ENCODE measurements at places on chromosomes 13 and 19.

GRCh38 chr13:23636360-23636759, 66.1 kb downstream of the TNFRSF19 start:
- no peak for DNase-seq

DNA sequence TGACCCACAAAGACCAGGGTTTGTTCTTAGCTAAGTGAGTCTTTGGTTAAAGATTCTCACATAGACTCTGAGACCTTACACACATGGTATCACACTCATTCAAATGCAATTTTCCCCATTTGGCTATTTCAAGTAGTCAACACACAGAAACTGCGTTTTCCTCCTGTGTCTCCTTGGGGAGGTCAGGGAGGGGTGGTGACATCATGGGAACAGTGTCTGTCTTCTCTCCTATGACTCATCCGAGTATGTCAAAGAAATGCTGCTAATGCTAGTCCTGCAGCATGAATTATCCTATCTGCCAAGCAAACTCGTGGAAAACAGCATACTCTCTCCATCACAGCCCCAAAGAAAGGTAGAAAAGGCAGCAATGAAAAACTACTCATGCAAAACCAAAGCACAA, 100.2 kb downstream of the ENOX1 start:
- peak; percentile 12 for DNase-seq

- DNase-seq, result peak; percentile 98
Measured at GRCh38 chr19:39401549-39402345, 4.9 kb upstream of the ZFP36 start.

GRCh38 chr19:38385804-38386257, 2.0 kb downstream of the GGN start:
- no peak for DNase-seq

GRCh38 chr13:95360464-95361097, 59.3 kb upstream of the ABCC4 start:
- DNase-seq, result no peak

GRCh38 chr13:28041031-28041461, 52.6 kb upstream of the URAD start:
- no peak for DNase-seq

- no peak for DNase-seq
Measured at GRCh38 chr13:97423300-97424045, 10.5 kb upstream of the RAP2A start.

- no peak for DNase-seq
Measured at GRCh38 chr13:35784286-35784951, 307.9 kb upstream of the MAB21L1 start.

DNA sequence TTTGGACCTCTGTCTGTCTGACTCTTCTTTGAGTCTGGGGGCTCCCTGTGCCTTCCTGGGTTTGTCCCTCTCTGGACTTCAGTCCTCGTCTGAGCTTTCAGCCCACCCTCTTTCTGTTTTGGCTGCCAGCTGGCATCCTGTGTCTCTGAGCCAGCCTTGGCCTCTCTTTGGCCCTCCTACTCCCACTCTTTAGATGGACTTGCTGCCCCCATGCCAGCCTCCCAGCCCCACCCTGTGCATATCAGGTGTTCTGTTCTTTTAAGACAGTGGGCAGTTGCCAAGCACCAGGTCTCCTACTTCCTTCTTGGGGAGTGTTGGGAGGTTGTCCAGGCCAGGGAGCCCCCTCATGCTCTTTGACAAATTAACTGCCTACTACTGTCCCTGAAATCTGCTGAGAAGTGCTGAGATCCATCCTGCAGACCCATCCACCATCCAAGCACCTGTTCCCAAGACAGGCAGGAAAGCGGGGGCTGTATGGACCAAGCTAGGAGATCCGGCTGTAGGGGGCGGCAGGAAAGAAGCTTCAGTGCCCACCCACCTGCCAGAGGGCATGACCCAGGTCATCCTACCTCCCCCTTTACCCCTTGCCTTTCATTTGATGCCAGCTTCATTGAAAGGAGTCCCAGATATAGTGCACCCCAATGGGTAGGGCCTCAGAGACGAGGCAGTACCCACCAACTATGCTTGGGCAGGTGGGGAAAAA, 9.6 kb downstream of the CIC start:
- DNase-seq, result no peak

GRCh38 chr13:52738719-52739467, 727 bp downstream of the CNMD start:
- DNase-seq, result no peak

DNA sequence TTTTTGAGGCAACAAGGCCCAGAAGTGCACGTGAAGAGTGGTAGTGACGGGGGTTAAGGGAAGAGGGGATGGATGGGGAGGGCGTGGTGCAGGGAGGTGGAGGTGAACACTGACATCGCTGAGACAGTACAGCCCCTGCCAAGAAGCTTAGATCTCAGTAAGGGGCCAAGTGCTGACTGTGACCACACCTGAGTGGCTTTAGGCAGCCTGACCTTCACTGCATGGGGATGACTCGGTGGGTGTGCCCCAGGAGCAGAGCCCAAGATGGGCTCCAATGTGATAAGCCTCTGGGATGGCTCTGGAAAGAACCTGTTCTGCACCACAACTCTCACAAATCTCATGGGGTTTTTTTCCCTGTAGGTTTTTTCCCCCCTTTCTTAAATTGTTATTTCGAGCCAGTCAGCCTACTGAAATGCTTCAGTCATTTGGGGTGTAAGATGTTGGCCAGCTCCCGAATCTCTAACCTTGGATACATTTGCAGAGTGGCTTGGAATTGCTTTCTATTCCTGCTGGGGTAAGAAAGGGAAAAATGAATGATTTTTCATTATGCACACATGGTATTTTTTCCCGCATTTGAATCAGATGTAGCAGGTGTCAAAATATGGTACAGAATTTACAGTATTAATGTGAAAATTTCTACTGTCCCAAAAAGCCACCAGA, 165.0 kb downstream of the TM9SF2 start:
- no peak for DNase-seq

DNA sequence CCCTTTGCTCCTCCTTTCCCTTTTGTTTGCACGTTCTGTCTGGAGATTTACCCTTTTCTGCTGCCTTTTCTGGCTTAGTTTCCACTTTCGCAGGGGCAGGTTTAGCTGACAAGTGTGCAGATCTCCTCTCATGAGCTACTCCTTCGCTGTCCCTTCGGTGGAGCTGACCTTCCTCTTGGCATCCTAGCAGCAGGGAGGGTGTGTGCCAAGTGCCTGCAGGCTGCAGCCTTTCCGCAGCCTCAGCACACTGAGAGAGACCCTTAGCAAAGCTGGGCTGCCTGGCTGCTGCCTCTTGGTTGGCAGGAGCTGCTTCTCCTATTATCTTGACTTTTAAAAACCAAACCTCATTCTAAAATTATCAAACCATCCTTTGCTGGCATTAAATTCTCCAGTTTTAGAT, 132.5 kb downstream of the DNAJC3 start:
- DNase-seq, result no peak

- DNase-seq, result no peak
Measured at GRCh38 chr13:27534981-27535380, 84.6 kb upstream of the MTIF3 start.

GRCh38 chr13:89660752-89661151, 1686.7 kb upstream of the MIR17HG start:
- DNase-seq, result no peak

- no peak for DNase-seq
Measured at GRCh38 chr13:99050983-99051488, 73.2 kb upstream of the DOCK9 start.

DNA sequence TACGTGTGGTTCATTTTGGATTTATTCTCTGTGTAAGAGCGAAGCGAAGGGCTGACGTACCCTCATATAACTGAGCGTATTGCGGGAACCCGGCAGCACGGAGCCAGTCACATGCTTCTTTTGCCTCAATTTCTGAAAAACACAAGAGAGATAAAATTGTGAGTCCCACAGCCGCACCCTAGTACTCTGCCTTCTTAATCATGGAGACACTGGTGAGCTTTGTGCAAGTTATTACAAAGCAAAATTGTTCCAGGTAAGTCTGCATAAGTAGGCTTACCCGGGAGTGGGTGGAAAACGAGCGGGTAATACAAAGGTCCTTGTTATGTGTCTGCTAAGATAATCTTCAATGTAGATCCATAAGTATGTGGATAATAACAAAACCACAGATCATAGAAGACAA, 118.1 kb downstream of the STARD13 start:
- no peak for DNase-seq

DNA sequence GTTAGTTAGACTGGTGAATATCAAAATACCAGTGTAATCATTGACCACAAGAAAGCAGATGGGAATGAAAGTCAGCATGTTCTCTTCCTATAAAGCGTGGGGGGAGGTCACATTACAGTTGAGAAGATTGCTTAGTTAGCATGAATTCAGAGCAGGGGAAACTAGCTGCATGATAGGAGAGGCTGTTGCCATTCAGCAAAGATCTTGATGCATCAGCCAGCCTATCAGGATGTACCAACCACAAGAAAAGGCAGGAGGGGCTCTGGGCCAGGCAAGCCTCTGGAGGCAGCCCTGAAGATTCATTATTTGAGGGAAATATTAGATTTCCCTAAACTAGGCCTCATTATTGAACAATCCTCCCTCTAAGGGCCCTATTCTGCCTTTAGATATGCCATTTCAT, 5.0 kb upstream of the MTMR6 start:
- DNase-seq, result peak; percentile 50

DNA sequence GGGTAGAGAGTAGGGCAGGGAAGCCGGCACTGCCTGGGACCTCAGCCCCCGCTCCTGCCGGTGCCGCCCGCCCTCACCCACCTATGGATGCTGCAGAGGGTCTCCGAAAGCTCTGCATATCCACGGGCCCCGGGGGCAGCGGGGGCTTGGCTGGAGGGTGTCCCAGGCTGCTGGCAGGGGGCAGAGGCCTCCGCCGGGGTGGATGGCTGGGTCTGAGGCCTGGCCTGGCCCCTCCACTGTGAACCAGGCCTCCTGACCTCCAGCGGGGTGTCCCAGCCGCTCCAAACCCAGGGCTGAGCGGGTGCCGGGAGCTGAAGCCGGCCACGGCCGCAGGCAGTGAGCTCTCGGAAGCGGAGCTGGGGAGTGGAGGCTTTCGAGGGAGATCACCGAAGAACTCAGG, 4.1 kb downstream of the PRAM1 start:
- no peak for DNase-seq

- DNase-seq, result no peak
Measured at GRCh38 chr13:100506154-100506553, 82.4 kb downstream of the GGACT start.

- no peak for DNase-seq
Measured at GRCh38 chr19:18208098-18208951, 4.5 kb upstream of the RAB3A start.

DNA sequence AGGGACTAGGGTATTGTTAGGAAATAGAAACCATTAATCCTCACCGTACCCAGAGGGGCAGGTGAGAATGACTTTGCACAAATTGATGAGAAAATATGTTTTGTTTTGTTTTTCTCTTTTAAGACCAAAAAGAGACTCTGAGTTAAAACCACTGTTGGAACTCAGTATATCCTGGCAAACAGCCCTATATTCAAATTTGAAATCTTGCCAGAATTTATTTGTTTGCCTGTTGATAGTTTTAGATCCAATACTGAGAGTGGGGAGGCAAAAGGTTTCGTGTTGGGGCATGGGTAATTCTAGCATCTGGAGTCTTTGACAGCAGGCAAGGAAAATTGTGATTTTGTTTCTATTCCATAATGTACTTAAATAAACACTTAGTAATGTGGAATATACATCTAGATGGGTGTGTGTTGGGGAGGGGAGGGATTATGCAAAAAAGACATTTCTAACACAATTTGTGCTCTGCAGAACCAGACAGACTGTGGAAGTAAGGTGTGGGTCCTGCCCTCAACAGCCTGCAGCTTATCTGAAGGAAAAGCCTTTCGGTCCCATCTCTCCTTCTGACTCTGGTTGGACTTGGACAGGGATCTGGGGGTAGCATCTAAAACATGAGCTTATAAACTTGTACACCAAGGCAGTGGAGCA, 190.7 kb downstream of the OXGR1 start:
- DNase-seq, result no peak

- no peak for DNase-seq
Measured at GRCh38 chr19:31402529-31403316, 53.5 kb upstream of the TSHZ3 start.

GRCh38 chr13:49183672-49184325, 36.3 kb upstream of the MLNR start:
- DNase-seq, result no peak

DNA sequence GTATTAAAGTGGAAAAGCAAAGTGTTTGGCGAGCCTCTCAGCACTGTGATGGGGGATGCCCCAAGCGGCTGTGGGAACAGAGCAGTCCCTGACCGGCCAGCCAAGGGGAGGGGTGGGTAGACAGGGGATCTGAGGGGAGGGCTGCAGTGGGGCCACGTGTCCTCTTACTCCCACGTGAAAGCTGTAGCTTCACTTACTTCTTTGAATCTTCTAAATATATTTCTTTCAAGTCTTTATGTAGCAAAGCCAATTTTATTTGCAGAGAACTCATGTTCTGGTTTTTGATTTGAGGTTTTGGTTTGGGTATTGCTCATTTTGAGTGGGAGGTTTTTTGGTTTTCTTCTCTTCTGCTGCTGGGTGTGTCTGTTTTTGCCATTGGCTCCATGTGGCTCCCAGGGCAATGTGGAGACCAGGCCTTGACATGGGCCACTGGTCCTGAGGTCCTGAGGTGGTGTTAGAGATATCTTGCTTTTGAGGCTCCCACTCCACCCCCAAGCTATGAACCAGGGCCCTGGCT, 17.7 kb upstream of the OVOL3 start:
- DNase-seq, result no peak

DNA sequence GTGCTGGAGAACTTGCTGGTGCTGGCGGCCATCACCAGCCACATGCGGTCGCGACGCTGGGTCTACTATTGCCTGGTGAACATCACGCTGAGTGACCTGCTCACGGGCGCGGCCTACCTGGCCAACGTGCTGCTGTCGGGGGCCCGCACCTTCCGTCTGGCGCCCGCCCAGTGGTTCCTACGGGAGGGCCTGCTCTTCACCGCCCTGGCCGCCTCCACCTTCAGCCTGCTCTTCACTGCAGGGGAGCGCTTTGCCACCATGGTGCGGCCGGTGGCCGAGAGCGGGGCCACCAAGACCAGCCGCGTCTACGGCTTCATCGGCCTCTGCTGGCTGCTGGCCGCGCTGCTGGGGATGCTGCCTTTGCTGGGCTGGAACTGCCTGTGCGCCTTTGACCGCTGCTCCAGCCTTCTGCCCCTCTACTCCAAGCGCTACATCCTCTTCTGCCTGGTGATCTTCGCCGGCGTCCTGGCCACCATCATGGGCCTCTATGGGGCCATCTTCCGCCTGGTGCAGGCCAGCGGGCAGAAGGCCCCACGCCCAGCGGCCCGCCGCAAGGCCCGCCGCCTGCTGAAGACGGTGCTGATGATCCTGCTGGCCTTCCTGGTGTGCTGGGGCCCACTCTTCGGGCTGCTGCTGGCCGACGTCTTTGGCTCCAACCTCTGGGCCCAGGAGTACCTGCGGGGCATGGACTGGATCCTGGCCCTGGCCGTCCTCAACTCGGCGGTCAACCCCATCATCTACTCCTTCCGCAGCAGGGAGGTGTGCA, 587 bp downstream of the S1PR4 start:
- no peak for DNase-seq

Data from SW480 (cell line).